Amygdala (tissue), 56 donors: ENCODE measurements at places on chromosomes 5 and 9.

GRCh38 chr9:79896390-79896980 is 324.7 kb downstream of the TLE4 start:
- no peak for DNase-seq

DNA sequence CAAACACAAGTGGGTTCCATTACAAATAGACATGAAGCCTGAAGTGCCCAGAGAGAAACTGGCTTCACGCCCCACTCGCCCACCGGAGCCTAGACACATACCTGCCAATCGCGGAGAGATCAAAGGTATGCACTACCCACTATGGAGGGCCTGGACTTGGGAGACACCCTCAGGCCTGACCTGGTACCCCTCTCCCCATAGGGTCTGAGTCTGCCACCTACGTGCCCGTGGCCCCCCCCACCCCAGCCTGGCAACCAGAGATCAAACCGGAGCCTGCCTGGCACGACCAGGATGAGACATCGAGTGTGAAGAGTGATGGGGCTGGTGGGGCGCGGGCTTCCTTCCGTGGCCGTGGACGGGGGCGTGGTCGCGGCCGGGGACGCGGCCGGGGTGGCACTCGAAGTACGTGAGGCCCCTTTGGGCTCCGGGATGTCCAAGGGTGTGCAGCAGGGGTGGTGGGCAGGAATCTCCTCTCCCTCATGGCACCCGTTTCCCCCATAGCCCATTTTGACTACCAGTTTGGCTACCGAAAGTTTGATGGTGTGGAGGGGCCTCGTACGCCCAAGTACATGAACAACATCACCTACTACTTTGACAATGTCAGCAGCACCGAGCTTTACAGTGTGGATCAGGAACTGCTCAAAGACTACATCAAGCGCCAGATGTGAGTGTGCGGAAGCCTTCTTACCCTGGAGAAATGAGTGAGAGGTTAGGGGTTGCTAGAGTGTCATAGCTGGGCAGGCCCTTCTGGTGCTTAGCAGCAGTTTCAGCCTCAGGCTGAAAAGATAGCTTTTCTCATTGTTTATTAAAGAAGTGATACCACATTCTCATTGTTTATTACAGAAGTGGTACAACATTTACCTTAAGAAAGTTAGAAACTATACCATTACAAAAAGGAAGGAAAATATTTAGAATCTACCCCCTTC is 38.7 kb downstream of the LARP1 start:
- no peak for DNase-seq

GRCh38 chr5:156741516-156741915 is 108.6 kb upstream of the PPP1R2B start:
- no peak for DNase-seq

GRCh38 chr5:126428421-126428820 is 5.2 kb downstream of the GRAMD2B start:
- no peak for DNase-seq
